Activated gamma-delta T cell treated with anti-CD3 and anti-CD28 coated beads, Interleukin-2, amount 50 U/mL, for 16 hours (primary cell): ENCODE measurements at places on chromosomes 11 and 22.

- no peak for DNase-seq
These were observed 63.7 kb downstream of the HIRA start for GRCh38 chr22:19367763-19368367.

DNA sequence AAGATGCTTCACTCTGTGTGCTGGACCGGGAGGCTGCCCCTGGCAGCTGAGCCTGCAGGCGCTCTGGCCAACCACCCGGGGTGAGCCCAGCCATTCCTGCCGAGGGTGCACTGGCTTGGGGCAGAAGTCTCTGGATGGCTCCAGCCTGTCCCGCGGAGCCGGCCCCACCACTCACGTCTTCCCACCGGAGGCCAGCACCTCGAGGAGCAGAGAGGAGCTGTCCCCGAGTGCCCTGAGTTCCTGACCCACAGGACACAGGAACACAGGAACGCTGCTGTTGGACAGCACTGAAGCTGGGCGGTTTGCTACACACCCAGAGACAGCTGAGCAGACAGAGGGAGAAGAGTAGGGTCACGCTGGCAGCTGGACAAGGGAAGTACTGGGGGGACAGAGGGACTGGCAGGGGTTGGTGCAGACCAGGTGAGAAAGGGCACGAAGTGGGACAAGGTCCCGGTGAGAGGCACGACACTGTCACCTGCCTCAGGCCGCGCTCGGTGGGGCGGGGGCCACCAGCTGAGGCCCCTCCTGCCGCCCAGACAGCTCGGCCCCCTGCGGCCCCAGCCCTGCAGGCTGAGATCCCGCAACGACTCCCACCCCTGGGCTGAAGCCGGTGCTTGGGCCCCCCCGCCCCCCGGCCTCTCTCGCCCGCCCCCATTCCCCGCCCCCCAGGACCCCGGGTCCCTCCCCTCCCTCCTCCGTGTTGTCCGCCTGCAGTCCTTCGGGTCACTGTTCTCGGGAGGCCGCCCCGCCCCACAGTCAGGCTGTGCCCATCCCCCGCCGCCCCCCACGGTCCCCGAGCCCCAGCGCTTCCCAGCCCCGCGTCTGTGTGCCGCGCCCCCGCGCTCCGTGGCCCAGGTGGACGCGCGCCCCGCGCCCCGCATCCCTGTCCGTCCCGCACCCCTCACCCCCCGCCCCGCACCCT, 624 bp upstream of the B4GALNT4 start:
- DNase-seq = no peak

DNA sequence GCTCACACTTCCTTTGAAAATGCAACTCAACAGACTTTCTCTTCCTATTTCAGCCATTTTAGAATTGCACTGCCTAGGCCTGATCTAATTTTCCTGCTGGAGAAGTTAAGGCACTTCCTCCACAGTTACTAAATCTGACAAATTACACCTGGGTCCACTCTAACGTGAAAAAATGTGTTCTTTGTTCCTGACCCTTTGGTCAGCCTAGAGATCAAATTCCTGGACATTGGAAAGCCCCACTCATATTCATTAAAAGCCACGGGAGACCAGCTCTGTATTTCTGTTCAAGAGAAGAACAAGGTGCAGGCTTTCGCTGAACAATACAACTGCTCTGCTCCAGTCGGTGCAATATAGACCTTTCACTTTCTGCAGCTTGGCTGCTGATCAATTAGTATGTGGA, 96.6 kb downstream of the MPPED2 start:
- DNase-seq = no peak

DNA sequence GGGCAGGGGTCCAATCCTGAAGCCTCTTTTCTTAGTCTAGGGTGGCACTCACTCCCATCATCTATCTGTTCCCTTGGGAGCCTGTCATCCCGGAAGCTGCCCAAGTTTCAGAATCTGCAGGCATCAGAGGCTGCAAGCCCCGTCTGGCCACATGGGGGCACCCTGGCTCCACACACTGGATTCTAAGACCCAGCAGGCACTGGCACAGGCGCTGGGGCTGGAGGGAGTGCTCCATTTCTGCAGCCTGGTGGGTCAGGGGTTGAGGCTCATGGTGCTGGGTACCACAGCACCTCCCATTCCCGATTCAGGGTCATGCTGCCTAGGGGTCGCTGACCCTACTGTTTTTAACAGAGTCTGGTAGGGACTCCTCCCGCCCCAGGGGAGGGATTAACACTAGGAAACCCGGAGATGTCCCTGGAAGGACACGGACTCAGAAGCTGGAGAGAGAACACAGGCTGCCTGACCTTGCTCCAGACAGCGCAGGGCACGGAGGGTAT, 243.9 kb upstream of the SYN3 start:
- DNase-seq = peak; percentile 31

- peak; percentile 27 for DNase-seq
These were observed 20.8 kb upstream of the TXNRD2 start for GRCh38 chr22:19962246-19962908.

DNA sequence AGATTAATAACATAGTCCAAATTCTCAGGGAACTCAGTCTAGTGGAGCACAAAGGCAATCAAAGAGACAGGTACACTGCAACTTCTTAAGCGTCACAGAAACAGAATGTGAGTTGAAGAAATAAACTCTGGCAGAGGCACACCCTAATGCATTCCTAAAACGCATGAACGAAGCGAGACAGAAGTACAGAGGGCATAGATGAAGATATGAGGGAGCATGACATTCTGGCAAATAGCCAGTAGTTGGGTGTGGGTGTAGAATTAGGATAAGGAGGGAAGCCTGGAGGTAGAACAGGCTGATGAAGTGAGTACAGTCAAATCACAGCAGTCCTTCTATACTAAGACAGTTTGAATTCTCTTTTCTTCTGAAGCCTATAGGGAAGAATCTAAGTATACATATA, 838.7 kb upstream of the API5 start:
- DNase-seq = no peak

DNA sequence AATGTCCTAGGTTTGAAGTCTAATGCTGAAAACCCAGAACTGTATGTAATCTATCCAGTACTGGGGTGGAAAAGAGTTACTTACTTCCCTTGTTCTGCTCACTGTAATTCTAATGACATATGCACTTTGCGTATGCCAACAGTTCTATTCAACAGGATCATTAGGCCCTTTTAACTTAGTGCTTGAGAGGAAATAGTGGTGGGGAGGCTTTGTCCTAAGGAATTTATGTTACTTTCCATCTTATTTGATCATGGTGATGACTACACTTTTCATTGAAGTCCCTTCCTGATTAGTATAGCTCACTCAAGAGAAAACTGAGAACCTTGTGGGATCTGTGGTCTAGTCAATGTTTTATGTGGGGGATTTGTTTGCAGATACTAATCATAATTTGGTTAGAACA, 348.2 kb downstream of the GUCY1A2 start:
- DNase-seq = no peak

DNA sequence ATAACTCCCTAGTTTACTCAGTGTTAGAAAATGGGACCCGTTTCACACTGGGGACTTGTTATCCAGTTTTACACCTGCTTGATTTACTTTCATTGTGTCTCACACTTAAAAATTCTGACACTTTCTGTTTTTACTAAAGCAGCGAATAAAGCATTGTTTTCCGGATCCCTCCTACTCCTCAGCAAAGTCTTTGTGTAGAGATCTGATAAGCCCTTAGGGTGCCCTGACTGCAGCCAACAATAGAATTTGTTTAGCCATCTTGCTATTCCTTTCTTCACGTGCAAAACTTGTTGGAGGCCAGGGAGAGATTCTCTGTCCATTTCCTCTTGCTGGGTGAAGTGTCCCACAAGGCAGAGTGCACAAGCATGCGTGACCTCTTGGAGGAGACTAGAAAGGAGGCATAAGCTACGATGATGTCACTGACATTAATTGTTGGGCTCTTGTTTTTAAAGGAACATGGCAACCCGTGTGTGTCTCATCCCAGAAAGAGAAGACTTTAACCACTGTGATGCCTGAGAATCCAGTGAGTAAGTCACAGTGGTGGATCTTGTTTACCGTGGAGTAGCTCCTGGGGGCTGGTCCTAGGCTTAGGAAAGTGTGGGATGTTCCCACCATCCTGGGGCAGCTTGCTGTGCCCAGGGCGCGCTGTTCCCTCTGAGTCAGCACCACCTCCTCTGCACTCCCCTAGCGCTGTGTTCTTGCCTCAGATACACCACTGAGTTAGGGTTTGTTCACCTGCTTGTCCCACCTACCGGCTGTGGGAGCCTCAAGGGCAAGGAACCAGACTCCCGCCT, 27.7 kb downstream of the MICAL2 start:
- no peak for DNase-seq

DNA sequence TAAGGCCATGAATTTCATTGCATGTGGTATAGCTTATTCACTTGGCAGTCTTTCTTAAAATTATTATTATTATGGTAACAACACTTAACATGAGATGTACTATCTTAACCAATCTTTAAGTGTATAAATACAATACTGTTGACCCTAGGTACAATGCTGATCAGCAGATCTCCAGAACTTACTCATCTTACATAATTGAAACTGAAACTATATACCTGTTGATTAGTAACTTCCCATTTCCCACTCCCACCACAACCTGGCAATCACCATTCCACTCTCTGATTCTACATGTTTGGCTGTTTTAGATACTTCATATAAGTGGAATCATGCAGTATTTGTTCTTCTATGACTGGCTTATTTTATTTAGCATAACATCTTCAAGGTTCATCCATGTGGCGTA, 150.2 kb upstream of the POU2AF2 start:
- no peak for DNase-seq

- DNase-seq = peak; percentile 62
These were observed at the start of gene PITPNM1 for GRCh38 chr11:67504950-67505581. Gene PITPNM1, minus strand, starts transcription at chr11:67505363. Its CDS starts 1,183 bp downstream, at chr11:67504180.

GRCh38 chr11:35873721-35874120, 70.1 kb upstream of the LDLRAD3 start:
- DNase-seq = no peak

DNA sequence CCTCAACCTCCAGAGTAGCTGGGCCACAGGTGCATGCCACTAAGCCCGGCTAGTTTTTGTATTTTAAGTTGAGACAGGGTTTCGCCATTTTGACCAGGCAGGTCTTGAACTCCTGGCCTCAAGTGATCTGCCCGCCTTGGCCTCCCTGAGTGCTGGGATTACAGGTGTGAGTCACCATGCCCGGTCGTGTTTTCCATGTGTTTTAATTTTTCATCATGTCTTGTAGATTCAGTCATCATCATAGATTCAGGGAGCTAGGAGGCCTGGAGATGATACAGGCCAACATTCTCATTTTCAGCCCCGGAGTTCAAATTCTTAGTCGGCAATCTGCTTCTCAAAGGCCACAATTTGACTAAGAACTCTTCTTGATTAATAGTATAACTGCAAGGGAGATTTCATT, 73.5 kb upstream of the GRAMD1B start:
- no peak for DNase-seq

DNA sequence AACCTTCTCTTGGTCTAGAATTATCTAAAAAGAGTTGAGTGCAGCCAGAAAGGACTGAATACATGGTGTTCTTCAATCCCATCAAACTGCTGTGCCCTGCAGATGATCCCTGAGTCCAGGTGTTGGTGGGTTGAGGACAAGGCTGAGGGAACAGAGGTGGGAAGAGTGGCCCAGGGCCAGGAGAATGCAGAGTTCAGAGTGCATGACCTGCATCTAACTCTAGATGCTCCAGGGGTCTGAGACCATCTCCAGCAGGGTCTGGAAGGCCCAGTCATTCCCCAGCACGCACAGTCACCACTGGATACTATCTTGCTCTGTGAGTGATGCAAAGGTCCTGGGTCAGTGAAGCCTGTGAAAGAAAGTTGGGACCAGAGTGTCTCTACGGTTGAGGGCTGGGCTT, 2.1 kb upstream of the VPREB1 start:
- DNase-seq = no peak

GRCh38 chr22:18032455-18033101, 8.2 kb upstream of the MICAL3 start:
- no peak for DNase-seq

DNA sequence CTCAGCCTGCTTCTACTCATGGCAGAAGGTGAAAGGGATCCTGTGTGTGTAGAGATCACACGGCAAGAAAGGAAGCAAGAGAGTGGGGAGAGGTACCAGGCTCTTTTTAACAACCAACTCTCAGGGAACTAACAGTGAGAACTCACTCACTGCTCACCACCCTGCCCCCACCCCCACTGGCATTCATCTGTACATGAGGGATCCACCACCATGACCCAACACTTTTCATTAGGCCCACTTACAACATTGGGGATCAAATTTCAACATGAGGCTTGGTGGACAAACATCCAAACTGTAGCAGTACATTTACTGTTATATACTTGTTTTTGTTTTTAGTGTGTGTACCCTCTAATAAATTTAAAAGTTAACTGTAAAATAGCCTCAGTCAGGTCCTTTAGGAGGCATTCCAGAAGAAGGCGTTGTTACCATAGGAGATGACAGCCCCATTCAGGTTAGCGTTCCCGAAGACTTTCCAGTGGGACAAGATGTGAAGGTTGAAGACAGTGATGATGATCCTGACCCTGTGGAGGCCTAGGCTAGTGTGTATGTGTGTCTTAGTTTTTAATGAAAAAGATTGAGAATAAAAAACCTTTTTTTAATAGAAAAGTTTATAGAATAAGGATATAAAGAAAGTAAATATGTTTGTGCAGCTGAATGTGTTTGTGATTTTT, 11.3 kb downstream of the CUL5 start:
- no peak for DNase-seq

GRCh38 chr22:22711532-22711913, 67.1 kb downstream of the GGTLC2 start:
- no peak for DNase-seq

- DNase-seq = no peak
These were observed 33.2 kb upstream of the ZBTB16 start for GRCh38 chr11:114026355-114026754.

DNA sequence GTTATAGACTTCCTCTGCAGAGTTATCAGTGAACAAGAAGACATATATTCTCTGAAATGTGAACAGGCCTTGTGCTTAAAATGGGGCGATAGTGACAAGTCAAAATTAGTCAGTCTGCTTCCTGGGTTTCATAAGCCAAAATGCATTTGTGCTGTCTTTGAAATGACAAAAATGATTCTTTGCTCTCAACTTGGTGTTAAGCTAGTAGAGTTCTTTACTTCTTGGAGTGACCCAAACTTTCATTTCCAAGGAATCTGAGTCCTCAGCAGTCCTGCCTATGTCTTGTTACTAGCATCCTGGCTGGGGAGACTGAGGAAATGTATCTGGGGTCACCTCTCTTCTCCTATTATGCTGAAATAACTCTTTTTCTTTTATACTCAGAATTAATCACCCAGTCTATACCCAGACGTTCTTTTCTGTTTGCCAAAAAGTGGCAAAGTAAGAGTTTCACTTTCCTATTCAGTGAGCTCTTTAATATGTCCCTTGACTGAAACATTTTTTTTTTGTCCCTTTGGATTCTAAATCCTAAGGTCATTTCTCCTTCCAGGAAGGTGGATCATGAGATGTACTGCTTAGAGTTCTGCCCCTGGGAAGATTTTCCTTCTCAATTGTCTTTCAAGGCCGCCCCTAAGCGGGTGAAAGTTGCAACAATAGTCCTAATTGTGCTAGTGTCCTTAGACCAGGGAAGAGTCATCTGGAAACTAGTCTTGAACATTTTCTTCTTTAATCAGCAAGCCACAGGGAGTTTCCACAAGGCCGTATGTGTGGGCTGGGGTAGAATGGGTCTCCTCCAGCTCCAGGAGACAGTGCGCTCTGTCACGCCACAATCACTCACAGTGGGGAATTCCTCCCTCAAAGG, 53.0 kb upstream of the RDX start:
- DNase-seq = peak; percentile 18

- DNase-seq = no peak
These were observed 4.2 kb downstream of the LGR4 start for GRCh38 chr11:27468209-27468994.

- no peak for DNase-seq
These were observed 12.8 kb downstream of the ZMAT5 start for GRCh38 chr22:29753808-29754657.

GRCh38 chr11:37666960-37667359, 1068.9 kb upstream of the RAG2 start:
- no peak for DNase-seq

GRCh38 chr11:93287434-93287833, 43.1 kb upstream of the DEUP1 start:
- DNase-seq = no peak
